Sciatic nerve (tissue), 2 donors: ENCODE measurements at places on chromosomes 12 and 14.

DNA sequence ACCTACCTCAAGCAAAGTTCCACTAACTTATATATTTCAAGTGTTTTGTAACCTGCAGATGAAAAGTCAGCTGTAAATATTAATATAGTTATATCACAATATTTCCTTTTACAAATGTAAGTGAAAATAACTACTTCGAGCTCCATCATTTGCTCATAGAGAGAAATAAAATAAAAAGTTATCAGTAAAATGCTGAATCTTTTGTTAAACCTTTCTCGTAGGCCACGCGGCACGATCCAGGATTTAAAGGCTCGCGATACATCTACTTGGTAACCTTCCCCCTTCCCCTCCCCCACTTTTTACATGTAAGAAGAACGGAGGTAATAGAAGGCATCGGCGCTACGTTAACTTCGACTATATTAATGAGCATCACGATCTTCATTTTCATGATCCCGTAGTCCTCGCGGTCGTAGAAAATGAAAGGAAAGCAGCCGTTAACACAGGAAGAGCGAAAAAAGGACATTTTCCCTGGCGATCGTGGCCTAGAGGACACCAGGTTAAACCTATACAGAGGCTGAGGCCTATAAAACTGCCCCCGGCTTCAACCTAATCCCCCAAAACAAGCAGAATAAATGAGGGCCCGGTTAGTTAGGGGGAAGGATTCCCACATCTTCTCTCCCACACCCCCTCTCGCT is 508 bp downstream of the HNRNPC start:
- DNase-seq: no peak

- DNase-seq: no peak
Observed at GRCh38 chr14:77224212-77224611, 42.6 kb downstream of the TMEM63C start.

- DNase-seq: no peak
Observed at GRCh38 chr14:81743605-81744004, 210.0 kb upstream of the SEL1L start.

GRCh38 chr14:93084866-93085857 is 30.6 kb downstream of the ITPK1 start:
- DNase-seq: no peak

DNA sequence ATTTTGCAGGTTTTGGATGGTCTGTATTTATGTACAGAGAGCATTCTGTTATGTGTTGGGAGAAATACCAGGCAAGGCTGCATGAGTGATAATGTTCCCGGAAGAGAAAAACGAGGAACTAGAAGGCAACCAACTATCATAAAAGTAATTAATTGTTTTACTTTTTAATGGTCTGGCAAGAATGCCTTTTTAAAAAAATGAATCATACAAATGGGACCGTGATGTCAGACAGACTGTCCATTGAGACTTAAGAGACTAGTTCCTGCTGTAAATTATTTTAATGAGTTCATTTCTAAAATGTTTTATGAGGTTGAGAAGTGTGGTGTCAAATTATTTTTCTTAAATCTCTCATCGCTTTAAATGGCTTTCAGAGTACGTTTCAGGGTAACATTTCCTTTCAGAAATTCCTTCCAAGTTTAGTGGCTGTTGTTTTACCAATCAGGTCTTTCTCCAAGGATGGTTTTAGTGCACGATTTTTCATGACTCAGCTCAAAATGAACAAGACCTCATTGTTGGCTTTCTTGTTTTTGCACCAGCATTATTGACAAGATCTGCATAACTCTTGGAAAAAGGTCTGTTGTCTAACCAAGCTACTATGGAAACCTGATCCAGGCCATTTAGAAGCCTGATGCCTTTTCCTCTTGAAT is 86.1 kb upstream of the ARHGAP5 start:
- no peak for DNase-seq
